ENCODE measurements at places on chromosomes 1 and 21. TPM values are rescaled to one million over a fixed set of nuclear protein-coding genes. Genes with fewer than 3 reads are reported as not detected.

- H3K36me3 ChIP-seq = no peaks in the 10 kb centered on the region
- no peak for DNase-seq
- no peaks in the 10 kb centered on the region for H3K27me3 ChIP-seq
- H3K27ac ChIP-seq = no peak overlapping the region
- H3K4me3 ChIP-seq = no peak overlapping the region
- H3K4me1 ChIP-seq = no peaks in the 10 kb centered on the region
Measured at GRCh38 chr1:4468804-4469514, 185.4 kb upstream of the AJAP1 start.

GRCh38 chr1:244735876-244736561, 83.1 kb downstream of the DESI2 start:
- peak; percentile 53 for DNase-seq
- no peak overlapping the region for H3K4me3 ChIP-seq
- H3K36me3 ChIP-seq = no peaks in the 10 kb centered on the region
- H3K27ac ChIP-seq = no peak overlapping the region

DNA sequence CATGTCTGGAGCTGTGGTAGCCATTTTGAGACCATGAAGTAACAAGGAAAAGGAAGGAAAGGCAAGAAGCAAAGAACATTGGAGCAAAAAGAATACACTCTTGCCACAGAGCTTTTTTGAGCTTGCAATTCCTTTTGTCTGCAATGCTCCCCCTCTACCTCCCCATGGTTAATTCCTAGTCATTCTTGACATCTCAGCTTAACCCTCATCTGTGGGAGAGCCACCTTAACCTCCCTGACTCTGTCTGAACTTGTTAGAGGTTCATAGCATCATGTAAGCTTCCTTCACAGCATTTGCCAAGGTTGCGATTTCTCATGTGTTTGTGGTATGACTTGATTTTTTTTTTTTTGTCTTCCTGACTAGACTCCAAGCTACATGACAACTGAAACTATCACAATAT, 564.1 kb upstream of the PLXNA2 start:
- no peaks in the 10 kb centered on the region for H3K36me3 ChIP-seq
- H3K27me3 ChIP-seq = no peaks in the 10 kb centered on the region
- no peak overlapping the region for H3K4me3 ChIP-seq
- no peak for DNase-seq
- no peaks in the 10 kb centered on the region for H3K4me1 ChIP-seq

Gene CHAF1B
- polyA plus RNA-seq = 4.9 TPM
